Activated B cell treated with CpG ODN at 0.5 μM for 24 hours (primary cell): ENCODE measurements at places on chromosomes 16 and 17.

- no peak for DNase-seq
- H3K27ac ChIP-seq = no peak overlapping the region
- H3K4me3 ChIP-seq = no peak overlapping the region
- H3K4me1 ChIP-seq = no peaks in the 10 kb centered on the region
- no peaks in the 10 kb centered on the region for H3K27me3 ChIP-seq
Measured at GRCh38 chr16:81697616-81698309, 81.3 kb upstream of the PLCG2 start.

DNA sequence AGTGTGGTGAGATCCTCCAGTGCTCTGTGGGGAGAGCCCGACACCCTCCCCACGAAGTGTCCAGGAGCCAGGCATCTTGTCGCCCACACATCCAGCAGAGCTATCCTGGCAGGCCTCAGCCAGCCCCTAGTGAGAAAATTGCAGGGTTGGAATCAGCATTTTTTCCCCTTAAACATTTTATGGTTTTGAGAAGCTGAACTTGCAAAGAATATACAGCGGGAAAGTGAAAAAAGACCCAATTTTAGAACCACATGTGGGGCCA is 84.6 kb downstream of the SOCS1 start:
- DNase-seq = no peak
- H3K4me3 ChIP-seq = no peak overlapping the region
- H3K4me1 ChIP-seq = peaks cover 30% of the 10 kb centered on the region
- no peak overlapping the region for H3K27ac ChIP-seq
- H3K36me3 ChIP-seq = peaks cover 72% of the 10 kb centered on the region
- H3K27me3 ChIP-seq = no peaks in the 10 kb centered on the region

DNA sequence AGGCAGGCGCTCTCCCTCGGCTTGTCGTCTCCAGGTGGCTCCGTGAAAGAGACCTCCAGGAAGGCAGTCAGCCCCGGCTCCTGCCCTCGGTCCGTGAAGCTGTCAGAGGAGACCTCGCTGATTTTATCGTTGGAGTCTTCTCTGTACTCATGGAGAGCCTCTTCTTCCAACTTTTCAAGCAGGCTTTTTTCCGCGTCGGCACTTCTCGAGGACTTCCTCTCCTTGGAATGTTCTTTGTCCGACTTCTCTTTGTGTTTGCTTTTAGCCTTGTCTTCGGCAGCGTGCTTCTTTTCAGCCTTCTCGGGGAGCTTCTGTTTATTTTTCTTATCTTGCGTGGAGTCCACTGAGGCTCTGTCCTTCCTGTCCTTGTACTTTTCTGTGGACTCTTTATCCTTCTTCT is 65.0 kb downstream of the ZNF778 start:
- H3K4me1 ChIP-seq = no peaks in the 10 kb centered on the region
- peaks cover 27% of the 10 kb centered on the region for H3K36me3 ChIP-seq
- H3K4me3 ChIP-seq = no peak overlapping the region
- no peaks in the 10 kb centered on the region for H3K27me3 ChIP-seq
- H3K27ac ChIP-seq = no peak overlapping the region
- no peak for DNase-seq

GRCh38 chr16:55508941-55509931 is at the start of gene LPCAT2:
TSS of gene LPCAT2 (plus strand) at chr16:55509072. CDS start at chr16:55509182, 110 bp downstream.
- H3K27me3 ChIP-seq = peaks cover 29% of the 10 kb centered on the region
- no peak within 1 kb of the TSS for H3K27ac ChIP-seq
- peak within 1 kb of the TSS; percentile 73 for H3K4me3 ChIP-seq
- H3K4me1 ChIP-seq = peaks cover 19% of the 10 kb centered on the region
- DNase-seq = peak; percentile 20

DNA sequence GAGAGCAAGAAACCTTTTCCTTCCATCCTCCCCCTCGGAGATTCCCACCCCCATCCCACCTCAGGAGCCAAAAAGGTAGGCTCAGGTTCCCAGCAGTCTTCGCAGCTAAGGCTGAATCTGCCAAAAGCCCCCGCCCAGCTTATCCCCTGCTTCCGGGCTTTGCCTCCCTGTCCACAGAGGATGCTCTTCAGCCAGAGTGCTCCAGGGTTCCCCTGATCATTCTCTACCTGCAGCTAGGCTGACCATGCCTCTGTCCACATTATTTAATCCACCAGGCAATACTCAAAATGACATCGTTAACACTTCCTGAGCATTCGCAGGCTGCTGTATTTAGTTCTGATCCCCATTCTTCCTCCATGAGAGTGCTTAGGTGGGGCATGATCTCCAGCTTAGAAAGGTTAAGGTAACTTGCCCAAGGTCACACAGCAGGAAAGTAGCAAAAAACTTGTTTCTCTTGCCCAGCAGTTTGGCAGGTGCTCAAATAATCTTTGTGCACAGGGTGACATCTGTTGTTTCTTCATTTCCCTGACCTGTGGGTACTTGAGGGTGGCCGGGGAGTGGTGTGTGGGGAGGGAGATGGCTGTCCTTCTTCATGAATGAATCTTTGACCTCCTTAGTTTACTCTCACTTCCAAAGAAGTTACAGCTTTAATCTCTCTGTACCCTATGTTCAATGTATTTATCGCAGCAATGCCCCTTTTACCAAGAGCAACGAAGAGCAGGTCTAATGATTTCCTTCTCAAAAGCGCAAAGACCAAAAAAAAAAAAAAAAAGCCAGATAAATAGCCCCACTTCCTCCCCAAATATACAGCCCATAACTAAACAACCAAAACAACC is 848 bp upstream of the TBKBP1 start:
- no peaks in the 10 kb centered on the region for H3K27me3 ChIP-seq
- peak overlapping the region; percentile 85 for H3K4me3 ChIP-seq

DNA sequence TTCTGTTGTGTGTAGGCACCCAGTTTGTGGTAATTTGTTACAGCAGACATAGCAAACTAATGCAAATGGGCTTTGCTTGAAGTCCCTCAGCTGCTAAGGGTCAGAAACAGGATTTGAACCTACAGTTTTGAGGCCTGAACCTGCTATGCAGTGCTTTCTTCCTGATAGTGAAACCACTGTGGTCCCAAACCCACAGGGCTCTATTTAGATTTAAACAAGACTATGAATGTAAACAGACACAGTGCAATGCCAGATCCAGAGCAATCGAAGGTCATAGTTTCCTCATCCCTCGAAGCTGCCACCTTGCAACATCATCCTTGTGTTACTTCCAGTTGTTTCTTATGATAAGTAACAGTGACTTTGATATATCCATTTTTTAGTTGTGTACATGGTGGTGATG is 630.2 kb downstream of the WWOX start:
- no peak overlapping the region for H3K4me3 ChIP-seq
- DNase-seq = no peak
- H3K36me3 ChIP-seq = no peaks in the 10 kb centered on the region
- H3K4me1 ChIP-seq = peaks cover 28% of the 10 kb centered on the region
- H3K27ac ChIP-seq = no peak overlapping the region

DNA sequence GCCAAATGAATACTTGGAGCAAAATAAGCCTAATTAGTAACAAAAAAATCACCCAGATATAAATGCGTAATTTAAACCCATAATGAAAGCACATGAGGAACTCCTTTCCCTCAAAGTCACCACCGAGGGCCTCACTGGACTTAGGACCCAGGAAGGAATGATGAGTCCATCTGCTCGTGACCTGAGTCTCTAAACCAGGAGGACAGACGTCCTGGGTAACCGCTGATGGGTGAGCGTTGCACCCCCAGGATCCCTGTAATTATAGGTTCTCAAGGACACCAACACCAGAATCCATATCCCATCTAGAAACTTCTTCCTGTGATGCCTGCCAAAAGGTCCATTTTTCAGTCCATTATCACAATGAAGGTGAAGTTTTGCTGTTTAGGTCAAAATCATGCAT is 121.4 kb downstream of the ZNF778 start:
- peaks cover 13% of the 10 kb centered on the region for H3K36me3 ChIP-seq
- no peak overlapping the region for H3K4me3 ChIP-seq
- H3K27ac ChIP-seq = no peak overlapping the region
- peaks cover 72% of the 10 kb centered on the region for H3K4me1 ChIP-seq

DNA sequence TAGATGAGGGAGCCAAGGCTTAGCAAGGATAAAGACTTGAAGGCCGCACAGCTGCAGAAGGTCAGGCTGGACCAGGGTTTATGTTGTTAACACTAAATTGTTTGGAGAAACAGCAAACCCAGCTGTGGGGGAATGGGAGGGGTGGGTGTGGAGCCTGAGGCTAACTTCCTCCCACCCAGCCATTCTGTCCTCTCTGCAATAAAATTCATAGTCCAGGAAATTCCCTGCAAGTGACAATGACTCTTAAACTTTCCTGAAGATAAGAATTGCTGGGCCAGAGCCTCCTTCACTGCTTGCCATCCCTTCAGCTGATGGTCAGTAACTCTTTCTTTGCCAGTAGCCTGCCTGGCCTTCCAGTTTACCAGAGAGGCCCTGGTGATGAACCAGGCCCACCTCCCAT is 19.4 kb upstream of the ATP5MC1 start:
- H3K4me1 ChIP-seq = no peaks in the 10 kb centered on the region
- no peaks in the 10 kb centered on the region for H3K36me3 ChIP-seq
- no peak for DNase-seq
- no peak overlapping the region for H3K27ac ChIP-seq
- no peak overlapping the region for H3K4me3 ChIP-seq
